Brain microvascular endothelial cell (primary cell): ENCODE measurements at places on chromosomes 3 and 15.

- DNase-seq = peak; percentile 20
Measured at GRCh38 chr3:140242818-140243276, 307.9 kb downstream of the CLSTN2 start.

DNA sequence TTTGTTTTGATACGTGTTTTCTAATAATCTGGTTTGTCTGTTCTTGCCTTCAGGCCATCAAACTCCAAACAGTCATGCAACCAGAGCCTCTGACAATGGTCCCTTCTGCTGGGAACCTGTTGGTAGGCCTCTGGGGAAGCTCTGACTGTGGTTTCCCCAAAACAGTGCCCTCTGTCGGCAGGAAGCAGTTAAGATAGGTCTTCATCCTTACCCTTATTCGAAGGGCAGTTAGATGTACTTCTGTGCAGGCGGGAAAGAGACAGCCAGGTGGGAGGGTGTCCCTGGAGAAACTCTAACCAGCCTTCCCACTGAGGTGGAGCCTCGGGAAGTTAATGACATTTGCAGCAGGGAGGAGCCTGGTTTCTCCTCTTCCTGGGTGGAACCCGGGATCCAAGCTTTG, 81.6 kb upstream of the CHMP2B start:
- no peak for DNase-seq

- DNase-seq = no peak
Measured at GRCh38 chr15:32818758-32819447, 101.1 kb downstream of the GREM1 start.

- DNase-seq = no peak
Measured at GRCh38 chr3:35305406-35305805, 333.9 kb upstream of the ARPP21 start.

GRCh38 chr3:42610976-42611375, 10.5 kb downstream of the NKTR start:
- no peak for DNase-seq

GRCh38 chr3:160475153-160475552, 25.6 kb upstream of the TRIM59 start:
- DNase-seq = no peak

GRCh38 chr3:175478301-175478700, 619.2 kb downstream of the NAALADL2 start:
- DNase-seq = no peak

- no peak for DNase-seq
Measured at GRCh38 chr3:193564012-193564411, 9.3 kb upstream of the ATP13A4 start.

GRCh38 chr3:57797701-57798487, 41.8 kb downstream of the SLMAP start:
- no peak for DNase-seq
